ENCODE measurements at places on chromosomes 1 and 21.

GRCh38 chr1:15322648-15323350, 75.8 kb downstream of the FHAD1 start:
- DNase-seq = no peak

DNA sequence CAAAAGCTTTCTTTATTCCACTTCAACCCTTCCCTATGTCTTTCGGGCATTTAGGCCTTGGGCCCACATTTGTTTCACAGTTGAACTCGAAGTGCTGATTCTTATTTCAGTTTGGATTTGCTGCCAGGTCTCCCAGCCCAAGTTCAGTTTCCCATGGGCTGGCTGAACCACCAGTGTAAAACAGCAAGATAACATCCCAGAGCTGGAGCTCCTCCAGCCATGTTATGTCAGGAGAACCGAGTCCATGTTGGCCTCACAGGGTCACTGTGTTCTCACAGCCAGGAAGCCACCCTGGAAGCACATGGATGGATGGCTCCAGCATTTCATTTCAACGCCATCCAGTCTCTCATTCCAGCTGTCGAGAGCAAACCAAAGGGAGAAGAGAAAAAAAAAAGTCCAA, 45.2 kb upstream of the RXRG start:
- DNase-seq = no peak

GRCh38 chr21:25273959-25274358, 333.3 kb downstream of the MRPL39 start:
- DNase-seq = no peak

- DNase-seq = no peak
Measured at GRCh38 chr1:74395571-74395970, 116.8 kb downstream of the LRRC53 start.

DNA sequence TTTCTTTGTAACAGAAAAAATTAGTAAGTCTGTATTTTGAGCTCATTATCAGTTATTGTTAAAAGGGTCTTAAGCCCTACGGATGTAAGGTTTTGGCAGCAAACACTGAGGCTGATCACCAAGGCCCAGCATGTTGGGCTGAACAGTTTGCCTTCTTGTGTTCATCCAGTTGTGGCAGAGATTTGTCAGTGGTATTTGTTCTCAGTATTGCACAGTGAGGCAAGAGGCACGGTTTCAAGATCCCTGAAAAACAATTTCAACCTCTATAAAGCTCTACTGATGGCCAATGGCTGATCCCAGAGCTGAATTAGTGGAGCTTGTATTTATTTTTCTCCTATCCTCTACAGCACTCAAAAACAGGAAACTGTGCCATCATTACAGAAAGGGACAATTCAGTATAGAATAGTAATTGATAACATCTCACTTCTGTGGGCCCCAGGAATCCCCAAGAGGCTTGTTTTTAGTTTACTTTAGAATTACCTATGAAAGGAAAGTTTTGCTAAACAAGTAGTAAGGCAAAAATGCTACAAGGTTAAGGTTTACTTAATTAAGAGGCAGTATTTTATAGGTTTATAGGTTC, 191.8 kb upstream of the RAB4A start:
- DNase-seq = no peak

DNA sequence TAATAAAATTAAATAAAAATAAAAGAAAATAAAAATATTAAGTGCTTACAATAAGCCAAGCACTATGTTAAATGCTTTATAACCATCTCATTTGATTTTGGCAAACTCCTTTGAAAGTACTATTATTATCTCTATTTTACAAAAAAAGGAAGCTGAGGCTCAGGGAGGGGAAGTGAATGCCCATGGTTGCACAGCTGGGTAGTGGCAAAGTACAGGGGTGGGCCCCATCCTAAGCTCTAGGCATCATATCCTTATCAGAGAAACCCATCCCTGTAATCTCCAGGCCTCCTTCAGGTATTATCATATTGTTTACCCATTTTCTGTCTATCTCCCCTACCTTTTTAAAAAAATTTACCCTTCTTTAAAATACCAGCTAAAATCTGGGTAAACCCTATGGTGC, 2.3 kb upstream of the MED18 start:
- DNase-seq = no peak

DNA sequence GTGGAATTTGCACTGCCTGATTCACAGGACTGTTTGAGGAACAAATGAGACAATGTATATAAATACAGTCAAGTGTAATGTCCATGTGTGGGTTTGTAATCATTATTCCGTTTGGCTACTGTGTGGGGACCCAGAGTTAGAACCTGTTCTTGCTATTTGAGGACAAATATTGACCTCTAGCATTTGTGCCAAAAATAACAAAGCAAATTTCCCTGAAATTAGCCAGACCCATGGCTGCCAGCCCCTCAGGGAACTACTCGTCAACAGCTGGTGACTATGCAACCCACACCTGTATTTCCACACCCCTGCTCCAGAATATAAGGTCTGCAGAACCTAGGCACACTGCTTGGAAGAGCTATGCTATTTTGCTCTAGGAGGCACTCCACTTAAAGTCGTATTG, 70.7 kb downstream of the KCNJ6 start:
- no peak for DNase-seq

GRCh38 chr1:162218546-162218945, 149.1 kb downstream of the NOS1AP start:
- DNase-seq = no peak

- DNase-seq = no peak
Measured at GRCh38 chr1:245118806-245119205, 36.0 kb upstream of the KIF26B start.

DNA sequence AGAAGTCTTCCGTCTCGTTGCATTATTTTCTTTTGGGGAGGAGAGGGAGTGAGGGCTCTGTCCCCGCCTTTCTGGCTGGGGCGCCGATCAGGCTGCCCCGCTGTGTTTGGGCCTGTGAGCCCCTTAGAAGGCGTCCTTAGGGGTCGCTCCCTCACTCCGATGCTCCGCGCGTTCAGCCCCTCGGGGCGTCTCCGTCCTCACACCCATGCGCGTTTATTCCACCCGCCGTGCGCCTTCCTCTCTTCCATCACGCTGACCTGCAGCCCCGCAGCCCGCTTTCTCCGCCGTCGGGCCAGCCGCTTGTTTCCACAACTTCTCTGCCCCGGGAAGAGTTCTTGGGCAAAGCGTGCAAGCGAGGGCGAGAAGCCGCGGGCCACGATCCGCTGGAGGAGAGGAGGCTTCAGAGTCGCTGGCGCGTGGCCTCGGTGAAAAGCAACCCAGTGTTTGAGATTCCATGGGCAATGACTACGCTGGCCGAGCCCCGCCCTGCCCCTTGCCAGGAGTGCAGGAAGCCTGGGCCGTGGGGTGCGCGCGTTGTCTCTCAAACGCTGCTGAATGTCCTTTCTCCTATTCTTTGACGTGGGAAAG, 27.7 kb downstream of the TRIM11 start:
- DNase-seq = no peak

DNA sequence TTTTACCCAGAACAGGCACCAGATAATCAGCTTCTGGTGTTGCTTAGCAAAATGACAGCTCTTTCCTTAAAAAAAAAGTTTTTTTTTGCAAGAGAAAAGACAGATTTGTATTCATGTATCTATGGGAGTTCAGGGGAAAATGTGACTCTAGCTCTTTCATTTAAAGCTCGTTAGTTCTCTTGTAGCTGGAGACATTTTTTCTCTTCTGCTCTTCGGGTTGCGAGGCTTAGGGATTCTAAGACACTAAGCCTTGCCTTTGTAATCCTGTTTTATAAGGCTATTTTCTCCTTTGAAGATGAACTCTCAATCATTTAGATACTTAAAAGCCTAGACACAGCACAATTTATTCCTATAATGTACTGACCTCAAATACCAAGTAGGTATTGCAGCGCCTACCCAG, 40.3 kb upstream of the EDARADD start:
- DNase-seq = no peak

GRCh38 chr1:194366705-194367104, 1180.3 kb upstream of the B3GALT2 start:
- no peak for DNase-seq

DNA sequence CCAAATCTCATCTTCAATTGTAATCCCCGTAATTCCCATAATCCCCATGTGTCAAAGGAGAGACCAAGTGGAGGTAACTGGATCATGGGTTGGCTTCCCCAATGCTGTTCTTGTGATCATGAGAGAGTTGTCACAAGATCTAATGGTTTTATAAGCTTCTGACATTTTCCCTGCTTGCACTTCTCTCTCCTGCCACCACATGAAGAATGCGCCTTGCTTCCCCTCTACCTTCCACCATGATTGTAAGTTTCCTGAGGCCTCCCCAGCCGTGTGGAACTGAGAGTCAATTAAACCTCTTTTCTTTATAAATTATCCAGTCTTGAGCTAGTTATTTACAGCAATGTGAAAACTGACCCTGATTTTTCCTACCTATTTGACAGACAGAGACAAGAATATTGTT, 162.5 kb upstream of the SYT6 start:
- DNase-seq = no peak

DNA sequence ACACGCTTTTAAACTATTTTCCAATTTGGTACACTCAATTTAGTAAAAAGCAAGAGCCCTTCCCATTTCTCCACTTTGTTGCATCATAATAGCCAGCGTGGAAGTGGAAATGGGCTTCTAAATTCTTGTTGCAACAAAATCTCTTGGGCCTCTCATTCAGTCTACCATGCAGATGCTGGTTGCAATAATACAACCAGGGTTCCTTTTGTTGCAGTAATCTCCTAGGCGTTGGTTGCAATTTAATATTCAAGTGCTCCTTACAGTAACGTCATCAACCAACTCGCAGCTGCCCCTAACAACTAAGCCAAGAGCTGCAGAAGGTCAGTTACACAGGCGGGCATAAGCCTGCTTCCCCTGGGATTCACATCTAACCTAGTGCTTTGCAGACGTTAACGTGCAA, 2.7 kb upstream of the HDGF start:
- no peak for DNase-seq

- DNase-seq = no peak
Measured at GRCh38 chr21:45403825-45404729, 888 bp upstream of the COL18A1 start.

DNA sequence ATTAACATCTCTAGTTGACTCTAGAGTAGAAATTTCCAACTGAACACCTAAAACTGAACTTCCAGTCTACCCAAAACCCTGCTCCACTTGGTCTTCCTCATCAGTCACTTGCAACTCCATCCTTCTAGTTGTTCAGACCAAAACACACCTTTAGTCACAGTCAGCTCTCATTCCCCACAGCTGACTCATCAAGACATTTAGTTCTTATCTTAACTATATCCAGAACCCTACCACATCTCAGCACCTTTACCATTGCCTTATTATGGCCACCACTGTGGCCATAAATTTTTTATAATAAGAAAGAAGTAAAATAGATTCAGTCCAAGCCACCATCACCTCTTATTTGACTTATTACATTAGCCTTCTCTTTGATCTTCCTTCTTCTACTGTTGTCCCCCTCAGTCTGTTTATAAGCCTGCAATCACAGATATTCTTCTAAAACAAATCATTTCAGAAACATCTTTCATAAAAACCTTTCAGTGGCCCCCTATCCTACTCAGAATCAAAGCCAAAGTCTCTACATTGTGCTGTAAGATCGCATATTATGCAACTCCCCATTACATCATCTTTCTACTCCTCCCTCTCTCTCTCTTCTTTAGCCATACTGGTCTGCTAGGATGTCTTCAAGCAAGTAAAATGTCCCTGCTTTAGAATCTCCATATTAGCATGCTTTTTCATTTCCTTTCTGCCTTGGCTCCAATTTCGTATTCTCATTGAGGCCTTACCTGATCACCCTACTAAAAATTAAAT, 275.9 kb downstream of the LRRC40 start:
- DNase-seq = no peak

- DNase-seq = no peak
Measured at GRCh38 chr21:38041493-38041892, 125.2 kb upstream of the KCNJ6 start.

DNA sequence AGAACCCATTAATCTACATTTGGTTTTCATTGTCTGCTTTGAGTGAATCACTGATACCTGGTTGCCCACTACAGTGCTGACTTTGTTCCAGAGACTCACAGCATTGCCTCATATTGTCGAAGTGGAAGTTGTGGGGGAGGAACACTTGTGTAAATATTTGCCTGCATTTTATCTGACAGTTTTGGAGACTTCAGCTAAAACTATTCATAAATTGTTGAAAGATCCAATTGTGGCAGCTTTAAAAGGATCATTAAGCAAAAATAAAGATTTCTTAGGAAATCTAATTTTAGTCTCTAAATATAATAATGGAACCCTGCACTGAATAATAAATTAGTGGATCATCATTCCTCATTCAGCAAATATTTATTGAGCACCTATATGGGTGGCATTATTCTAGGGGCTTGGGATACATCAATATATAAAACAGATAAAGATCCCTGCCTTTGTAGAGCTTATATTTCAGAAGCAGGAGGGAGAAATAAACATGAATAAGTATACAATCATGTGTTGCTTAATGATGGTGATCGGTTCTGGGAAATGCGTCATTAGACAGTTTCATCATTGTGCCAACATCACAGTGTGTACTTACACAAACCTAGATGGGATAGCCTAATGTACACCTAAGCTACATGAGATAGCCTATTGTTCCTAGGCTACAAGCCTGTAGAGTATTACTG, 73.5 kb downstream of the OSBPL9 start:
- no peak for DNase-seq

- DNase-seq = no peak
Measured at GRCh38 chr21:38208118-38208517, 48.7 kb upstream of the KCNJ15 start.
